ENCODE measurements at places on chromosomes 6 and 20.

DNA sequence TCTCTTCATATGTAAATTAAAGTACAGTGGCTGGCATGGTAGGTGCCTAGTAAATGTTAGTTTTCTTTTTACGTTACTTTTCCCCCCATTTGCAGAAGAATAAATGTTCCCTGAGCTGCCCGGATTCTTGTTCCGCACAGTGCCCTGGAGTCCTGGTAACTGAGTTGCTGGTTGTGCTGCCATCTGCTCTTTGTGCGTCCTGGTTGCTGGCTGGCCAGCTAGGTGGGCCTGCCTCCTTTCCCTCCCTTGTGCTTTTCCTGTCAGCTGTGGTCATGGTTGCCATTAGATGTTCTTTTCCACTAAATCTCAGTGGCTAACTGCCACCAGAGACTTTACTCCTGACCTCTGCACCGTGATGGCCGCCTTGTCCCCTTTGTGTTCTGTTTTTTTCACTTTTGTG lies 28.6 kb downstream of the CEP43 start:
- DNase-seq, result no peak

GRCh38 chr6:47076422-47077344 lies 34.6 kb upstream of the ADGRF1 start:
- peak; percentile 38 for DNase-seq

- peak; percentile 37 for DNase-seq
Observed at GRCh38 chr20:62745279-62745951, 36.8 kb downstream of the NTSR1 start.

DNA sequence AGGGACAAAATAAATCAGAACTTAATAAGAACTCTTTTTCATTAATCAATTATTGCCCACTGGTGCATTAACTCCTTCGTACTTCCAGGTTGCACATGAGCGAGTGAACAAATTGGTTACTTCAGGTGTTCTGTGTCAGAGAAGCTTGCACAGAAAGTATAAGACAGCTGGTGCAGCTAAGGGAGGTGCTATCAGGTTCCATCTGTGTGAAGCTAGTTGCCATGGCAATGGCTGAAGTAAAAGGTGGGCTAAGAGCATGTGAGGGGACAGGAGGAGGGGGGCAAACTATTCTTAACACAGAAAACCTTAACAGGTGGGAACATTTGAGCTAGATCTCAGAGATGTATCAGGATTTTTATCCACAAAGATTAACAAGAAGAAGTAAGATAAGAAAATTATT lies 81.6 kb downstream of the MANEA start:
- no peak for DNase-seq

DNA sequence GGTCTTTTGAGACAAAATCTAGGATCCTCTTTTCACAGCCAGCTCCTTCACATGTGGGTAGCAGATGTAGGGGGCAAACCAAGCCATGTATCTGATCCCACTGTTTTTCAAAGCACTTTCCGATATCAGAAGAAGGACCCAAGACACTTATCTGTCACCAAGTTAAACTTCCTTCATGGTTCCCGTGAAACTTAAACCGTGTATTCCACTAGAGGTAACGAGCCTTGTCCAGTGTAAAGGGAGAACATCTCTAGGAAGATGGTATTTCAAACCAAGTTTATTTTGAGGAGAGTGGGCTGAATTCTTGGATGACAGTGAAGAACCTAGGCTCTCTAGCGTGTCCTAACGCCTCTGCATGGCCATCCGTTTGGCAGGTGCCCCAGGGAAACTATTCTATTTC lies 76.3 kb downstream of the BCAS1 start:
- no peak for DNase-seq

DNA sequence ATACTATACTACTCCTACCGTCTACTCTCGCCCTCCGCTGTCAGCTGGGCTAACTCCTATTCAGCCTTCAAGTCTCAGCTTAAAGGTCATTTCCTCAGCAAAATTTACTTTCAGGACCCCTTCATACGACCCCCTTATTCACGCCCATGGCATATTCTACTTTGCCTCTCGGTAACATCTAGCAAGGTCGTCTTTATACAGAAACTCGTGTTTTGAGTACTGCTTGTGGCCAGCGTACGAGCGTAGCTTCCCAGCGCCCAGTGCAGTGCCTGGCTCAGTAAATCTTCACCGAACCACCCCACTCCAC lies 546 bp downstream of the CRNKL1 start:
- DNase-seq, result no peak

DNA sequence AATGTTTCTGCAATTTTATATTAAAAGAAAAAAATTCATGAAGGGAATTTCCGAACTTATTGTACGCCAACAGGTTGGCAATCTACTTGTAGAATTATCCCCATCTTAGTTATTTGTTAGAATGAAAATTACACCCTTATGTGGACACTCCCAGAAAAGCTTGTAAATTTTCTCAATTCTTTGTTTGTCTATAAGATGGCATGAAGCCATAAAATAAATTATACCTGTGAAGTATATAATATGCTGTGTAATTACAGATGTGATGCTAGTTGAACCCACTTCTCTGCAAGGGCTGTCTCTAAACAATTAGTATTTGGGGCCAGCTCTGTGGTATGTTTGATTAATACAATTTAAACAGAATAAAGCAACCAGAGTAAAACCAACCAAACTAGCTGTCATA lies 52.1 kb upstream of the DSP start:
- DNase-seq, result no peak

DNA sequence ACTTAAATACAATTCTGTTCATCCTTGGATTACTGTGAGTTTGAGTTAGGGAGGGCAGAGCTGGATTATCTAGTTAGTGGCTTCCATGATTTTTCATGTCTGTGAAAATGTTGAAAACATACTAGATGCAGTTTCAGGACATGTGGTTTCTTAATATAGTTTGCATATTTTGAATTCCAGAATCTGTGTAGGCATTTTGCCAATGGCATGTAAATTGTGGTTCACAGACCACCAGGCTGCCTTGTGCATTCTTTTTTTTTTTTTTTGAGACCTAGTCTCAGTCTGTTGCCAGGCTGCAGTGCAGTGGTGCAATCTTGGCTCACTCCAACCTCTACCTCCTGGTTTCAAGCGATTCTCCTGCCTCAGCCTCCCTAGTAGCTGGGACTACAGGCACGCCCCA lies 42.8 kb downstream of the CDC5L start:
- no peak for DNase-seq

DNA sequence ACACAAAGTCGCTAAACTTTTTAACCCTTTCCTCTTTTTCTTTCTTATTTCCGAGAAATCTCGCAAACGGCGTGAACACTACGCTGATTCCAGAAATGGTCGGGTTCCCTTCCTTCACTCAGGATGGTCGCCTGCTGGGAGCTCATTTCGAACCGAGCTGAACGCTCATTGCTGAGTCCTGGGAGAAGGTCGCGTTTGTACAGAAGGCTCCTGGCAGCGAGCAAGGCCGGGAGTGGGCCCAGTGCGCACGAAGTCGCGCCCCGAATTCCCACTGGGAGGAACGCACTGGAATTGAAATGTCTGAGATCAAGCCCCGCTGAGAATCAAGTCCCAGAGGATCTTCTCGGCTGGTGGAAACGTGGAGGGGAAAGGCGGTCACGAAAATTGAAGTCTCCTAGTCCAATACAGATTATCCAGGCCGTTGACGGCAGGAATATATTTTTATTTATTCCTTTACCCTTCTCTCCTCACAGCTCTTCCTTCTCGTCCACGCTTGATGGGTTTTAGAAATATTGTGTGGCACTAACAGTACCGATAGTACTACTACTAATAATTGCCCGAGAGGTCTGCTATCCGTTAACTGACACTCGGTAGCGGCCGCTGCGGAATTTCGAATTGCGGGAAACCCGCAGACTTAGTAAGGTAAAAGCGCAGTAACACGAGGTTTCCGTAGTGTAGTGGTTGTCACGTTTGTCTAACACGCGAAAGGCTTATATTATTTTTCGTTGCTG lies 207.2 kb upstream of the ZNF184 start:
- no peak for DNase-seq

- DNase-seq, result no peak
Observed at GRCh38 chr6:142322504-142323198, 20.8 kb downstream of the ADGRG6 start.

- peak; percentile 19 for DNase-seq
Observed at GRCh38 chr6:50087231-50087954, 37.7 kb upstream of the DEFB112 start.

- DNase-seq, result no peak
Observed at GRCh38 chr20:49901588-49901987, 13.7 kb downstream of the SPATA2 start.

GRCh38 chr6:129340983-129341382 lies 369.0 kb downstream of the ARHGAP18 start:
- no peak for DNase-seq

- DNase-seq, result peak; percentile 62
Observed at GRCh38 chr20:12180107-12180661, 262.5 kb downstream of the BTBD3 start.

GRCh38 chr6:134642279-134642678 lies 307.6 kb downstream of the ALDH8A1 start:
- peak; percentile 34 for DNase-seq

DNA sequence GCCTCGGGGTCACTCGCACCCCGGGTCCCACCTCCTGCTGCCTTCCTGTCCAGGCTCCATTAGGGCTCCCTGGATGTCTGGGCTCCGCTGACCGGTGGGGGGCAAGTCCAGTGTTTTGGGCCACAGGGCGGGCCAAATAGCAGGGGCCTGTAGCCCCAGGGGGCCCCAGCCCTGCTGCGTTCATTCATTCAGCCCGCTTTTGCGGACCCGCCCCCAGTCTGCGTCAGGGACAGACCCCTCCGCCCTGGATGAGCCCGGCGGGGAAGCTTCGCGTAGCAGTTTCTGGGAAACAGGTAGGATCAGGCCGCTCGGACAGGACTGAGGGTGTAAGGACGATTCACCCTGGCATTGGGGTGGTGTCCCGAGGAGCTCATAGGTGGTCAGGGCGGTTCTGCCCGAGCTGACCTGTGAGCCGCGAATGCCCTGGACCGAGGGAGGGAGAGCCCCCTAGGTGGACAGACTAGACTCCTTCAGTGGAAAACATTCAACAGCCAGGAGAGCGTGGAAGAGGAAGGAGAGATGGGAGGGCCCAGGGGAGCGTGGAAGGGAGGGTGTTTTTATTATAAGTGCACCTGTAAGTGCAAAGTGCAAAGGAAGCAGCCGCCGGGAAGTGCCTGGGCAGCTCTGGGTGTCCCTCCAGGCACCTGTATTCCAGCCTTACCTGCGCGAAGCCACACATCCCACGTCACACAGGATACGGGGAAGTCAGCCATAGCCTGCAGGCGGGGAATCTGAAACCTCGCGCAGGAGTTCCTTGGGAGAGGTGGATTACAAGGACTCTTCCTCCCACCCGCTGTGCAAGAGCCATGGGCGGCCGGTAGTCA lies 662 bp downstream of the ENTPD6 start:
- peak; percentile 43 for DNase-seq

DNA sequence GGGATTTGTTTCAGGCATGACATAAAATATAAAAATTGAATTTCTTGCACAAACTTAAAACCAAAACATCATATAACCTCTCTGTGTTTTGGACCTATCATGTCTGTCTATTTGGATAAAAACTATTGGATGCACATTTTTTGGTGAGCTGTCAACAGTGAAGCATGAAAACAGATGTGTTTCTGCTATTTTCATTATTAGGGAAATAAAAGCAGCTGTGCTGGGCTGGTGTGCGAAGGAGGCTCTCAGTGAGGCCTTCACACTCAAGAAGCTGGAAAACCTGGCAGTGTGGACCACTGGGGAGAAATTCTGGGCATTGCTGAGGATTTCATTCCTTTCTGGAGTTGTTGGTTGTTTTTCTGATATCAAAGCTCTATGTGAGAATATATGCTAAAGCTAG lies 395.3 kb downstream of the GJA1 start:
- DNase-seq, result peak; percentile 87

DNA sequence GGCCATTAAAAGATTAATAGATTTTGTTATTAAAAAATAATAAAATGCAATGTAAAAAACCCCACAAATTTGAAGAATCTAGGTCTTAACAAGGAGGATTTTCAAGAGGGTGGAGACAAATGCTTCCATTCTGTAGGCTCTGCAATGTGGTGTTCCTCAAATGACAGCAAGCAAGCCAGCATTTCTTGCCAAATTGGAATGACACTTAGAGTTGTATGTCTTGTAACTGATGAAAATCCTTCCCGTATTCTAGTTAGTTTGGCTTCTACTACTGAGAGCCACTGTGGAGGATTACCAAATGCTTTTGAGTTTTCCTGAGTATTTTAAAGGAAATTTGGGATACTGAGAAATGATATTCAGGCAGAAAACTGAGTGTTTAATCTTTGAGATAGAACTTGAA lies 1225.5 kb upstream of the CITED2 start:
- peak; percentile 41 for DNase-seq

DNA sequence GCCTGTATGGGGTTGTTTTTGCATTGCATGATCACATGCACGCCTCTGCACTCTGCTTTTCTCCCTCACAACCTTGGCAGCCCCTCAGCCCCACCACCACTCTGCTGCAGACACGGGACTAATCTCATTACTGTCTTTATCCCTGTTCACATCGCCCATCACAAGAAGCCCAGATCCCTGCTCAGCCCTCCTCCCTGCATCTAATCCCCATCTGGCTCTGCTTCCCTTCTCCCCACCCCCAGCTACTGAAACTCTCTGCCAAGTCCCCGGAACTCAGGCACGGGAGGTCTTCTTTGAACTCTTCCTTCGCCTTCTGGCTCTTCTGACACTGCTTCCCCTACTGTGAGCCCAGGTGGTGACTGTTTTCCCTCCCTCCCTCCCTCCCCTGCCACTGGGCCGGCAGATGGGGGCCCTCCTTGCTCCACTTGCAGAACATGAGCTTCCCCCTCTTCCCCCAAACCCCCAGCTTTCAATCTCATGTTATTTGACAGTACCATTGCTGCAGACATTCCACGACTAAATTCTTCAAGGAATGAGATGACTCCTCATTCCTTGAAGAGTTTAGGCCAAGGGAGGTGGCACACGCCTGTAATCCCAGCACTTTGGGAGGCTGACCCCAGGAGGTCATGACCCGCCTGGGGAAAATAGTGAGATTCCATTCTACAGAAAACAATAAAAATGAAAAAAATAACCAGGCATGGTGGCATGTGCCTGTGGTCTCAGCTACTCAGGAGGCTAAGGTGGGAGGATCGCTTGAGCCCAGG lies 21.9 kb upstream of the TULP1 start:
- DNase-seq, result peak; percentile 84

DNA sequence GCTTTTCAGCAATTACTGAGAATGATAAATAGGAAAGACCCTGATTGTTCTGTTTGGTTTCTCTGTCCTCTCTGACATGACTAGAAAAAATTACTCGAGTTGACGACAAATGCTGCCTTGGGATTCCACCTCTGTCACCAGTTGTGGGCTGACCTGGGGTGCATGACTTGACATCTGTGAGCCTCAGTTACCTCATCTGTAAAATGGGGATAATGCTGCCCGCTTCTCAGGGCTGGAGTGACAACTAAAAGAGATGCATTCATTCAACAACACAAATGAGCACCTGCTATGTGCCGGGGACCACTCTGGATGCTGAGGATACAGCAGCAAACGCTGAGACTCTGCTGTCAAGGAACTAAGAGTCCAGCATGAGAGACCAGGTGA lies 94.8 kb downstream of the NFATC2 start:
- DNase-seq, result no peak

DNA sequence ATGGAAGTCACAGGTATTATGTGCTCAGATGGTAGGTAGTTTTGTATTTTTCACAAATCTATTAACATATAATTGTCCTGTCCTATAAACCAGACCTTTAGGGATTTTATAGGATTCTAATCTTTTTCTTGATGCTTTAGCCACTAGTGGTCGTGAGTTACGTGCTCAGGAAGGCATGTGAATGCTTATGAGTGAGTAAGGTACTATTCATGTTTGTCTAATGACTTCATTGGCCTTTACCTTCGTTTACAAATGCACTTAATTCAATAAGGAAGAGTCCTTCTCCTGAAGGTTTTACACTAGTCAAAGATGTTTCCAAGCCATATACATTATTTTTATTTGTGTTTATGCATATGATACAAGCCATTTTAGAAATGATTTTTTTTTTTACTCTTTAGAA lies 23.0 kb downstream of the PACRG start:
- no peak for DNase-seq

Data from tongue (tissue), 3 donors.